ENCODE measurements at places on chromosomes 12 and 14.

DNA sequence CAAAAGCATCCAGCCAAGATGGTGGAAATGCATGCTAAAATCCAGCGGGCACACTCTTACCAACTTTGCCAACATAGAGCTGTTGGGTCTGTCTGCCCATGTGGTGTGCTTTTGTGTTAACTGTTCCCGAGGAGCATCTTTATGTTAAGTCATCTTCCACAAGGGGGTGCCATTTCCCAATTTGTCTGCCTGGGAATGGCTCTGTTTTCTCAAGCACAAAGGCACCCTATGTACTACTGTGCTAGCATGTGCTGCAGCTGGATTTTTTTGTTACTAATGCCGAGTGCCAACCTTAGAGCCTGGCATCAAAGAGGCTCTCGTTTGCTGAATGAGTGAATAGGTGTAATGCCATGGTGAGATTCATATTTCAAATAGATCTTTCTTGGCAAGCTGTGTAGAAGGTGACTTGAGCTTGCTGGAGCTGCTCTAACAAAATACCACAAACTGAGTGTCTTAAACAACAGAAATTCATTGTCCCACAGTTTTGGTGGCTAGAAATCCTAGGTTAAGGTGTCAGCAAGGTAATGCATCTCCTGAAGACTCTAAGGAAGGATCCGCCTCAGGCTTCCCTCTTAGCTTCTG, 74.3 kb downstream of the TRHDE start:
- peak; percentile 12 for DNase-seq

- no peak for DNase-seq
Observed at GRCh38 chr14:68391311-68392014, 401.4 kb downstream of the ZFP36L1 start.

- DNase-seq: no peak
Observed at GRCh38 chr12:29551812-29552211, 54.3 kb upstream of the OVCH1 start.

GRCh38 chr12:8455271-8455670, 491 bp upstream of the CLEC6A start:
- DNase-seq: no peak

GRCh38 chr14:75126121-75126544, 715 bp downstream of the NEK9 start:
- DNase-seq: no peak

GRCh38 chr12:58491306-58491705, 429.0 kb downstream of the LRIG3 start:
- no peak for DNase-seq

DNA sequence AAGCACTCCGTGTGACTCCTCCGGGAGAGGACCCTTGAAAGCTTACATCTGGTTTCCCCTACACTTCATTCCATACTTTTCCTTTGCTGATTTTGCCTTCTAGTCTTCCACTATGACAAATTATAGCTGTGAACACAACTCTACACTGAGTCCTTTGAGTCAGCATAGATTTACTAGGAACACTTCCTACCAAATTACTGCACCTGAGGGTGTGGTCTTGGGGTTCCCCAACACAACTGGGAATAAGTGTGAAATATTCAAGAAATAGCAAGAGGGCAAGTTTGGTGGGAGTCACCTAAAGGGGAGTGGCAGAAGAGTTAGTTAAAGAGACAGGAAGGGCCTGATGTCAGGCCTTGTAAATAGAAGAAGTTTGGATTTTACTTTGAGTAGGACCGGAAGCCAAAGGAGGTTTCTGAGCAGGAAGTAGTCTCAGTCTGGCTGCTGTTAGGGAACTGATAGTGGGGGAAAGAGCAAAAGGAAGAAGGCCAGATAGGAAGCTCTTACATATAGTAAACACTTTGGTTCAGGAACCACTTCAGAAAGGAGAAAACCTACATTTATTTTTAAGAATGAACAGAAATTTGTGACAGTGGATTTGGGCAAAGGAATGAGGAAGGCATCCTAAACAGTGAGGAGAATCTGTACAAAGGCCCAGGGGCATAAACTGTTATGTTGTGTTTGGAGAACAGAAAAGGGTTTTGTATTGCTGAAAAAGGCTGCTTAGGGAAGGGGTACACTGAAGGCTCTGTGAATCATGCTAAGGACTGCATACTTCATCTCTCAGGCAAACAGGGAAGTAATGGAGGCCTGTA, 14.2 kb downstream of the SEL1L start:
- no peak for DNase-seq

GRCh38 chr12:124736115-124737039, 127.3 kb downstream of the SCARB1 start:
- no peak for DNase-seq

DNA sequence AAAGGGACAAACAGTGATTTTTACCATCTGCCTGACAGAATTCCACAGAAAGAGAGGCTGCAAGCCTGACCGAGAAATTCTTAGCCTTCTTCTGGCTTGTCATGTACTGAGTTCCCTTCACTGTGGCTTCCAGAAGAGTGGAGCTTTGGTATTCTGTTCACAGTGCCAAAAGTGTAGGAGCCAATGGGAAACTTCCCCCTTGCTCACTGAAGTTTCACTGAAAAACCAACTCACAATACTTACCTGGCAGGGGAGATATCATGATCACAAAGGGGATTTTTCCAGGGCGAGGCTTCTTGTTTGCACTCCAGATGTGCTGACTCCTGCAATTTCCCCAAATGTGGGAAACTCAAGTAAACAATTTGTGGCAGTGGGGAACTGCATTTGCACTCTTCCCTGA, 31.7 kb upstream of the MMP19 start:
- DNase-seq: no peak

- DNase-seq: no peak
Observed at GRCh38 chr12:1203735-1204019, 212.7 kb downstream of the ERC1 start.

GRCh38 chr12:51242120-51242519, 3.5 kb downstream of the DAZAP2 start:
- DNase-seq: no peak

DNA sequence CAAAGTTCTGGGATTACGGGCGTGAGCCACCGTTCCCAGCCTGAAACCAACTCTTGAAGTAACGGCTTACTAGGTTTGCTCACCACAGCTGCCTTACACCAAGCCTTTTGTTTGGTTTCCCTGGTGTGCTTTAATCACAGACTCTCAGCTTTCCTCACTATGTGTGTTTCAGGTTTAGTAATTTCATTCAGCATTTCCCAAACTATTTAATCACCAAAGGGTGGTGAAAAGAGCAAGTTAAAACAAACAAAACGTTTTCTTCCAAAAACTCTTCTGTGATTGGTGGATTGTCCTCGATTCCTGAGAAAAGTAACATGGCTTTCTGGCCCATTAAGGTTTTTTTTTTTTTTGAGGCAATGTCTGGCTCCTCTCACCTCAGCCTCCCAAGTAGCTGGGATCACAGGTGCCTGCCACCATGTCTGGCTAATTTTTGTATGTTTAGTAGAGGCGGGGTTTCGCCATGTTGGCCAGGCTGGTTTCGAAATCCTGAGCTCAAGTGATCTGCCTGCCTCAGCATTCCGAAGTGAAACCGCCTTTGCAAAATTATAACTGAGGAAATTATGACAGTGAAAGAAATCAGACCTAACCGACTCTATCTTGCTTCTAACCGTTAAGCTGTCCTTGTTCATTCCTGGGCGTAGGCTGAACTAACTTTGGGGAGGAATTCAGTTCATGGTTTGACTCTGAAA, 1.5 kb upstream of the ZFYVE26 start:
- no peak for DNase-seq

DNA sequence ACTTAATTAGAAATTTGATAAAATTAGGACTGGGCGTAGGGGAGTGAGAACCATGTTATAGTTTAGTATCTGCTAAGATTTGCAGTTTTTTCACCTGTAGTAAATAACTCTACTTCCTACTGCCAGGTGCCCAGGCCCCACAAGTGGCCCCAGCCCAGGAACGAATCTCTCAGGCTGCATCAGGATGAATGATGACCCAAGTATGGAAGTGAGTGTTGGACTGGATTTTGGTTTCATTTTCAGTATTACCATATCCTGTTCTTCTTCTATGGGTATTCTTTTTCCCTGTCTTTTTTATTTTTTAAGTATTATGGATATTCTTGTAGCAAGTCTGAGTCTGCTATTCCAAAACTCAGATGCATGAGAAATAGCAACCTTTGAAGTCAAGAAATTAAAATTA, 120.3 kb upstream of the BCAT1 start:
- DNase-seq: no peak

GRCh38 chr12:71216725-71217579, 59.2 kb upstream of the TSPAN8 start:
- peak; percentile 76 for DNase-seq

- peak; percentile 46 for DNase-seq
Observed at GRCh38 chr14:104078031-104078455, 7.5 kb upstream of the ASPG start.

DNA sequence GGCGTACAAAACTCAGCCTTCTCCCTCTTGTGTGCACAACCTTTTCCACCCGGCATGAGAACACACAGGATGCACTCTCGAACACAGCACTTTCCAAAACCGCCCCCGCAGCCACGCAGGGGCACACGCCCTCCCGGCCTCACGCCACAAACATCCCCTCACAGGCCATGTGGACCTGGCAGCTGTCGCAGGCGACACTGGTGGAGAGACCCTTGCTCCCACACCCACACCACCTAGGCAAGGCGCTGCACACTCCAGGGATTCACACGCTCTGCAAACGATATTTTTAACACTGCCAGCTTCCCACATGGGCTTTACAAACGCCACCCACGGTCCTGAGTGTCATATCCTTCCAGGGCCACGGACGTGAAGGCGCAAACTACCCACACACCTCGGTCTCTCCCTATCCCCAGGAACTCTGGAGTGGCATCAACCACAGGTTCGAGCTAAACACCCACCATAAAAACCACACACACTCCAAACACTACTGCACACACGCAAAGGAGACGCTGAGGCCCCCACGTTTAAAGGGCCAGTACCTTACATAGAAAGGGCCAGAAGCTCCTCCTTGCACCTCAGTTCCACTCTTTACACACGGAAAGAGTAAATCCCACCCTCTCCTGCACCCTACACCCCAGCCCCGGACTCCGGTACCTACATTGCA, 12.4 kb upstream of the ITGB7 start:
- no peak for DNase-seq

GRCh38 chr12:52370926-52371608, 3.8 kb upstream of the KRT85 start:
- DNase-seq: no peak

DNA sequence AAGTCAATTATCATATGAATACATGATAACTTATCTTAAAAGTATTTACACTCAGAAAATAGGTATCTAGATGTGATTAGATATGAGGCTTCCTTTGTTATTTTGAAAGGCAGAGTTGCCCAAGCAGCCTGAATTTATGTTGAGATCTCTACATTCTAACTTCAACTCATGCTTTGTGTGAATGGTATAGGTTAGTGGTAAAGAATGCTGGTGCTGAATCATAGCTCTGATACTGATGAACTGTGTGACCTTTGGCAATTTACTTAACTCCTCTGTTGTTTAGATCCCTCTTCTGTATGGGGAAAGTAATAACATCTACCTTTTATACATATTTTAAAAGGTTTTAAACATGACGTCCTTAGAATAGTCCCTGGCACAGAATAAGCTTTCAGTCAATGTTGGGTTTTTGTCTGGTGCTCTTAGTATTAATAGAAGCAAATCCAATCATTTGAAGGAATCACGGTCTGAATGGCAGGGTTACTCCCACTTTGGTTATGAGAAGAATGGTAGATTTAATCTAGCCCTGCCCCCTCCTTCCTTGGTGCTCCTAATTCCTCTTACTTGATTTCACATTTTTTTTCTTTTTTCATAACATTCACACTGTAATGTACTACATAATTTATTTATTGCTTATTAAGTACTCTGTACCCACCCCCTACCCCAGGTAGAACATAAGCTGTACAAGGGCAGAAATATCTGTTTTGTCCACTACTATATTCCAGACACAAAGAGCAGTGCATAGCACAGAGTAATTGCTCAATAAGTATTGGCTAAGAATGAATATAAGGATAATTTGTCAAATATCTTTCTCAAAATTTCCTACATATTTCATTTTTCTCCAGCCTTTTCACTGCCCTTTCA, 203.3 kb upstream of the KRR1 start:
- no peak for DNase-seq

- DNase-seq: no peak
Observed at GRCh38 chr14:22561661-22562579, 27.1 kb downstream of the DAD1 start.

DNA sequence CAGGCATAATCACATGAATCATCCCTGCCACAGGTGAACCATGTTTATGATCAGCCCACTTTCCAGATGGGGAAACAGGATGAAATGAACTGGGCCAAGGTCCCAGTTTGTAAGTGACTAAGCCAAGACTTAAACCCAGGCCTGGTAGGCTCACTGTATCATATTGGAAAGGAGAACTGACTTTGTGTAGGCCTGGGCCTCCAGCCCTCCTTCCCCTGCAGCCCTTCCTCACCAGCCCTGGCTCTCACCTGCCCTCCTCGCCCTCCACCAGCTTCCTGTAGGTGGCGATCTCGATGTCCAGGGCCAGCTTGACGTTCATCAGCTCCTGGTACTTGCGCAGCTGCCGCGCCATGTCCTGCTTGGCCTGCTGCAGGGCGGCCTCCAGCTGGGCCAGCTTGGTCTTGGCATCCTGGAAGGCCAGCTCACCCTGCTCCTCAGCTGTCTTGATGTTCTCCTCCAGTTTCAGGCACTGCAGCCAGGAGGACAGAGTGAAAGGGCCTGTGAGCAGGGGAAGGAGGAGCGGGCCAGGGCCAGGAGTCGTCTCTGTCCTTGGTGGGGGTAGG, 19.8 kb downstream of the KRT80 start:
- no peak for DNase-seq

DNA sequence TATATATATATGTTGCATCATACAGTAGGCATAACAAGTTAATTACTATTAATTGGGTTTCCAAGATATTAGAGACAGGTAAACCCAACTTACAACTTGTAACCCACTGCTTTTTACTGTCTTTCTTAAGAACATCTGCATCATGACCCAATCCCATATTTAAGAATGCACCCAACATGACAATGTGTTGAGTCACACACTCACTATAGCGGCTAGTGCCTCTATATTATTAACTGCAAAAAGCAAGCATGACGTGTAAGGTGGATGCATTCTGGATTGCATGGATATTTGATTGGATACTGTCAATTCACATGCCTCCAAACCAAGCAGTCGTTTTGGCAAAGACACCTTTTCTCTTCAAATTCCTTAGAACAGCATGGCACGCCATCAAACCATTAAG, 68.2 kb downstream of the KSR2 start:
- DNase-seq: no peak

DNA sequence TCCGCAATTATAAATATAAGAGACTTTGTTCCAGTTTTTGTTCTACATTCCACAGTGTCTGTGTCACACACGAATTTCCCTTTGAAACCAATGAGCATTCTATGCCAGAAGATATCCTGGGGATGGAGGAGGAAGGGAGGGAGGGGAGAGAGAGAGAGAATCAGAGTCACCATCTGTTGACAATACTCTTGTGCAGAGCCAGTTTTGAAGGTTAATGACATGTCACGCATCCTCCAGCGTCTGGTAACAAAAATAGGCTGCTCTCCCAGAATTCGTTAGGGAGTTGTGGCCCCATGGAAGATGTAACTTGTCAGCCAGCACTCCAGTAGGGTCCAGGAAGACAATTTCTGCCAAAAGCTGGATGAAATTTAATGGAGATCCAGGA, 213.5 kb upstream of the KRR1 start:
- peak; percentile 25 for DNase-seq

GRCh38 chr14:22536853-22537338, 52.1 kb downstream of the DAD1 start:
- DNase-seq: no peak
